ENCODE measurements at places on chromosomes 7 and 10. TPM values are rescaled to one million over a fixed set of nuclear protein-coding genes. Genes with fewer than 3 reads are reported as not detected.

The C10orf67 gene
- total RNA-seq = 0.16 TPM

The ABCF2 gene
- total RNA-seq = 38.6 TPM

The IL2RA gene
- total RNA-seq = 0.16 TPM

DNA sequence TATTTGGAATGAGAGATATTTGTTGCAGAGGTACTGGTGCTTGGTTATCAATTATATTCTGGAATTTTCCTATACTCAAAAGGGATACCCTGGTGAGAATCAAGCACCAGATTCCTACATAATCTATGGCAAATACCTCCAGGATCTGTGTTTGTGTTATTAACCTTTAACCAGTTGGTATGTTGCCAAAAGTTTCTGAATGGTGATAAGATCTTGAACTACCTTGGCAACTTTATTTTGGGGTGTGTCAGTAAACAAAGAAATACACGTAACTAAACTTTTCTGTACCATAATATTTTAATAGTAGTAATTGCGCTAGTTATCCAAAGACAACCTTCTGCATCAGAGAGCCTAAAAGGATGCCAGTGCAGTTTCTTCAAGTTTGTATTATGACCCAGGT is 13.4 kb downstream of the SCIN start:
- DNase-seq = no peak
- H3K27ac ChIP-seq = no peak overlapping the region
- H3K36me3 ChIP-seq = no peaks in the 10 kb centered on the region
- H3K4me3 ChIP-seq = no peak overlapping the region
- H3K4me1 ChIP-seq = no peaks in the 10 kb centered on the region
- no peaks in the 10 kb centered on the region for H3K27me3 ChIP-seq

- no peak for DNase-seq
- peaks cover 8% of the 10 kb centered on the region for H3K27me3 ChIP-seq
- no peaks in the 10 kb centered on the region for H3K36me3 ChIP-seq
- no peak overlapping the region for H3K27ac ChIP-seq
Measured at GRCh38 chr10:59175538-59176240, 754 bp upstream of the PHYHIPL start.

GRCh38 chr10:366186-366585 is 230.9 kb downstream of the ZMYND11 start:
- peaks cover 4% of the 10 kb centered on the region for H3K4me1 ChIP-seq
- H3K27me3 ChIP-seq = no peaks in the 10 kb centered on the region
- no peak overlapping the region for H3K4me3 ChIP-seq
- DNase-seq = no peak

DNA sequence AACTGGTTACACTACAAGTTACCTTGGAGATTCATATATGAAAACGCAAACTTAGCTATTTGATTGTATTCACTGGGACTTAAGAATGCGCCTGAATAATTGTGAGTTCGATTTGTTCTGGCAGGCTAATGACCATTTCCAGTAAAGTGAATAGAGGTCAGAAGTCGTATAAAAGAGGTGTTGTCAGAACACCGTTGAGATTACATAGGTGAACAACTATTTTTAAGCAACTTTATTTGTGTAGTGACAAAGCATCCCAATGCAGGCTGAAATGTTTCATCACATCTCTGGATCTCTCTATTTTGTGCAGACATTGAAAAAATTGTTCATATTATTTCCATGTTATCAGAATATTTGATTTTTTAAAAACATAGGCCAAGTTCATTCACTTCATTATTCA is 9.3 kb downstream of the STEAP1 start:
- H3K4me1 ChIP-seq = no peaks in the 10 kb centered on the region

- no peak overlapping the region for H3K4me3 ChIP-seq
- peak; percentile 52 for DNase-seq
- no peaks in the 10 kb centered on the region for H3K27me3 ChIP-seq
- no peak overlapping the region for H3K27ac ChIP-seq
- no peaks in the 10 kb centered on the region for H3K4me1 ChIP-seq
Measured at GRCh38 chr10:79947787-79948424, 999 bp downstream of the SFTPD start.

Data from right atrium auricular region (tissue), 2 donors.